HepG2 (cell line): ENCODE measurements at places on chromosomes 3 and 15.

DNA sequence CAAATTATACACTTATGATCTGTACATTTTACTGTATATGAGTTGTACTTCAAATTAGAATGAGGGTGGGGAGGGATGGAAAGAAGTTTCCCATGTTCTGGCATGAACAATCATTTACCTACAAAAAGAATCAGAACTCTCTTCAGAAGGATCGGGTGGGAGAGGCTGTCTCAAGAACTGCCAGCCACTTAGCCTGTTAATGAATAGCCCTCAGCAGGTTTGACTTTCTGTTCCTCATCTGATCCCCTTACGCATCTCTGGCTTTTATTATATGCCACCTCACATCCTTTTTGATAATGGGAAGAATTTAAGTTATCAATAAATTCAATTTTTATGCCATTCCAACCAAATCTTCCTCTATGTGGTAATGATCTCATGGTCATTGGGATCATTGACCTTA is 168.3 kb upstream of the TGFBR2 start:
- DNase-seq, result no peak

- DNase-seq, result no peak
Observed at GRCh38 chr15:62612771-62613170, 429.8 kb upstream of the TPM1 start.

GRCh38 chr3:176032043-176032442 is 1165.2 kb downstream of the TBL1XR1 start:
- DNase-seq, result no peak

DNA sequence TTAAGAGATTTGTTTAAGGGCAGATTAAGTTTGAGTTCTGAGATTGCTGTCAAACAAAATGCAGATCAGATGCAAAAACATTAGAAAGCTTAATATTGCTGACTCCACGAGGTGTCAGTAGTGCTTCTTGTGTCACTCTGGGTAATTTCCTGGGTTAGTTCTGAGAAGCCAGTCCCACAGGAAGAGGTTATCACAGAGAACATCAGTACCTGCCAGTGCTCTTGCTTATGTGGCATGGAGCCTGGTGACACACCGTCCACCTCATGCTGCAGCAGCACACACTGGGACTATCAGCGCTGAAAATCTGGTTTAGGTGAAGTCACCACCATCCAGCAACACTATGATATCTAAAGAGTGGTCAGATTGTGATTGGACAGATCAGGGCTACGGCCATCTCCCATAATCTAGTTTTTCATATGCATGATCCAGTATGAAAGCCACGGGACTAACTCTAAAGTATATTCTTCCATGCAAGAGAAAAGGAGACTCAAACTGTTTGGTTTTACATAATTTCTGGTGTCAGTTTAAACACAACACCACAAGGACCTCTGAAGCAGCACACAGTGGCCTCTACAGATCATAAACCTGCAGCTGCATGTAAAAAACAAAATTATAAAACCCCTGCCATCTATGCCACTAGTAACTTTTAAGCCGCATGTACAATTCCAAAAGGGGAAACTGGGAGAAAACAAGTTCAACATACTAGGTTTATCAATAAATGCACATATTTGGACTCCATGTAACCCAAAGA is 36.1 kb upstream of the MYO5C start:
- peak; percentile 30 for DNase-seq

DNA sequence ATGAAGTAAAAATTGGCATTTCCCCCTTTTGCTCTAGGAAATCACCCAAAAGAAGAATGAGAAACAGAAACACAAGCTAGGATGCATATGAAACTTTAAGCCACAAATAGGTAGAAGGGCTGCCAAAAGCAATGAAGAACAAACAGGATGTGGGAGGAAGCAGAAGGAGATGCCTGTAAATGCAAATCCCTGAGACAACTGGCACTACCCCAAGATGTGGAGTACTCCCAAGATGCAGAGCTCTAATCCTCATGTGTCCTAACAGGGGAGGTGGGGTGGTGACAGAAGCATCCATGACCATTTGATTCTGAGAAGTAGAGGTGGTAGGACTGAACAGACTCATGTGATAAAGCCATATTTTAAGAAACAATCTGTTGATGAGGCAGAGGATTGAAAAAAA is 31.9 kb upstream of the ZNF280D start:
- DNase-seq, result no peak

- DNase-seq, result no peak
Observed at GRCh38 chr3:194808640-194809097, 123.0 kb downstream of the FAM43A start.

- DNase-seq, result no peak
Observed at GRCh38 chr3:38878646-38879045, 62.6 kb upstream of the SCN10A start.

GRCh38 chr3:191627064-191627463 is 166.1 kb downstream of the PYDC2 start:
- DNase-seq, result no peak

GRCh38 chr3:80017369-80017768 is 249.6 kb upstream of the ROBO1 start:
- DNase-seq, result no peak

DNA sequence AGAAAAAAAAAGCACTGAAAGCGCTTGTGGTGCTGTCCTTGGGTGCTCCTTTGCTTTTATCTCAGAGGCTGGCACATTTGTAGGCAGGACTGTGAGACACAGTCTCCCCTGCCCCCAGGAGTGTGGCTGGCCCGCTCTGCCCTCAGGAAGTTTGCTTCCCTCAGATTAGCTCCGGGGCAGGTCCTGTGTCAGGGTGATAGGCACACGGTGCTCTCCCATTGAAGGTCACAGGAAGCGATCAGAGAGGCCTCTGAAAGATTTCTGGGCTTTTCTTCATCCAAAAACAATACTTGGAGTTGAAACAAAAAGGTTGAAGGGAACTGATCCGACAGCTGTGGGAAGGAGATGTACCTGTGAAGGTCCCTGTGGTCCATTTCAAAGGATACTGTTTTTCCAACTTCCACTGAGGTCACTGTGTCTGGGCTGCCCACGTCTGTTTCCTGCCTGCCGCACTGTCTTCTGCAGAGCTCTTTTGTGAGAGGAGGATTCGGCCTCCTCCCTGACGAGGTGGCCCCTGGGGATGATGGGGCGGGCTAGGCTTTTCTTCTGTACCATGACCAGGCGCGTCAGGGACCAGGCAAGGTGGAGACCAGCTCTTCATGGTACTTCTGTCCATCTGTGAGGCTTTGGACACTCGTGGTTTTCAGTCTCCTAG is 330.5 kb upstream of the CTDSPL start:
- no peak for DNase-seq

DNA sequence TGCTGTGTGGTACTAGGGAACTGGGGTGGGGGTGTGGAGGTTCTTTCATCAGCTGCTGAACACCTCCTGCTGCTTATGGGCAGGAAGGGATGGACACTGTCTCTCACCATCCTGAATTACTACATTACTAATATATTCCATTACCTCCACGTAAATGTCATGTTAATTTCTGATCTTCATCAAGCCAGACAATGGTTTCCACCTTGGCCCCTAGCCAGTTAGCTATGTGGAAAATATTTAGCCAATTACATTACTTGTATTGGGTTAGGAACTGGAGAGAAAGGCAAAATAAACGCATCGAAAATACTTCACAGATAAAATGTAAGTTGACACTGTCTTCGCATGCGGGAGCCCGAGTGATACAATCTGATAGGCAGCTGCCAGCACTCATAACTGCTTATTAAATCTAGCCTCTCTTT is 95.1 kb downstream of the FOXP1 start:
- DNase-seq, result no peak

- DNase-seq, result no peak
Observed at GRCh38 chr3:127747066-127747465, 74.3 kb downstream of the ABTB1 start.

DNA sequence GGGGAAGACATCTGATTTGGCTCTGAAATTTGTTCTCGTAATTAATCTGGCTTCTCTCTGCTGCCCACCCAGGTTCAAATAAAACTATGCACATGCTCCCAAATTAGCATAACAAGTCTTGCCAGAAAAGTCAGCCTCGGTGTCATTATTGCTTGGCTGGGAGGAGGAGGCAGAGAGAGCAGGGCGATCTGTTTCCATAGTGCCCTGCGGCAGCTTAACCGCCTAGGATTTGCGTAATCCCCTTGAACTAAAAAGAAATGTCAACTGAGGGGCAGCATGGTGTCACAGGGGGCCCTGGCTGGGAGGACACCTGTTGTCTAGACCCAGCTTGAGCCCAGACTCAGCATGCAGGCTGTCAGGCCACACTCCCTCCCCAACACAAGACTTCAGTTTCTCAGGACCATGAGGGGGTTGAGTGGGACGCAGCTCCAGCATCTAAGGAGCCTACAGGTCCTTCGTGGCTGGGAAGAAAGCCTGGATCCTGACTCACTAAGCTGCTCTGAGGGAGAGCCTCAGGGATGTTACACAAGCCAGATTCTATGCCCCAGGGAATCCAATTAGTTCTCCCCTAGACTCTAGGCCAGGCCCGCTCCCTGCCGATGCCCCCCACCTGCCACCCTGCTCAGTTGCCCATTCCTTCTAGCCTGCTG is 17.3 kb downstream of the MRPS11 start:
- DNase-seq, result no peak

GRCh38 chr3:81544385-81544784 is 217.1 kb downstream of the GBE1 start:
- no peak for DNase-seq

- no peak for DNase-seq
Observed at GRCh38 chr3:156617145-156617544, 57.2 kb upstream of the TIPARP start.

- DNase-seq, result no peak
Observed at GRCh38 chr3:115928376-115928775, 305.1 kb downstream of the GAP43 start.

GRCh38 chr15:34644061-34644460 is 60.6 kb upstream of the GOLGA8B start:
- no peak for DNase-seq

DNA sequence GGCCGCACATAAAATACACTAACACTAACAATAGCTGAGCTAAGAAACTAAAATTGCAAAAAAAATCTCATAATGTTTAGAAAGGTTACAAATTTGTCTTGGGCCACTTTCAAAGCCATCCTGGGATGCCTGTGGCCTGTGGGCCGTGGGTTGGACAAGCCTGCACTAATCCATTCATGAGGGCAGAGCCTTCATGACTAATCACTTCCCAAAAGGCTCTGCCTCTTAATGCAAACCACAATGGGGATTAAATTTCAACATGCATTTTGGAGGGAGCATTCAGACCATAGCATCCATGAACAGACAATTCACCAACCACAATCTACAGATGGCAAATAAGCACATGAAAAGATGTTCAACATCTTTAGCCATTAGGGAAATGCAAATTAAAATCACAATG is 128.2 kb downstream of the SUCLG2 start:
- DNase-seq, result no peak

- DNase-seq, result no peak
Observed at GRCh38 chr15:76184650-76185035, 124.9 kb downstream of the TMEM266 start.

DNA sequence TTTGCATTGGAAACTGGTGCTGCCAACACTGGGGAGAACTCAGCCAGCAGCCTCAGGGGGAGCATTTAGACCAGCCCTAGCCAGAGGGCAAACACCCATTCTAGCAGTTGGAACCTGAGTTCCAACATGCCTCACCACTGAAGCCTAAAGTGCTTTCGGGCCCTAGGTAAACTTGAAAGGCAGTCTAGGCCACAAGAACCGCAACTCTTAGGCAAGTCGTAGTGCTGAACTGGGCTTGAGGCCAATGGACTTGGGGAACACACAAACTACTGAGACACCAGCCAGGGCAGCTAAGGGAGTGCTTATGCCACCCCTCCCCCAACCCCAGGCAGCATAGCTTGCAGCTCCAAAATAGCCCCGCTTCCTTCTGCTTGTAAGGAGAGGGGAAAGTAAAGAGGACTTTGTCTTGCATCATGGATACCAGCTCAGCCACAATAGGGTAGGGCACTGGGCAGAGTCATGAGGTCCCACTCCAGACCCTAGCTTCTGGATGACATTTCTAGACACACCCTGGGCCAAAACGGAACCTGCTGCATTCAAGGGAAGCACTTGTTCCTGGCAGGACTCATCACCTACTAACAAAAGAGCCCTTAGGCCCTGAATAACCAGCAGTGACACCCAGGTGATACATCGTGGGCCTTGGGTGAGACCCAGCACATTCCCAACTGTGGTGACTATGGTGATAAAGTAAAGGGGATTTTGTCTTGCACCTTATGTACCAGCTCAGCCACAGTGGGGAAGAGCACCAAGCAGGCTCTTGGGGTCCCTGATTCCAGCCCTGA is 37.3 kb upstream of the TEX9 start:
- no peak for DNase-seq

DNA sequence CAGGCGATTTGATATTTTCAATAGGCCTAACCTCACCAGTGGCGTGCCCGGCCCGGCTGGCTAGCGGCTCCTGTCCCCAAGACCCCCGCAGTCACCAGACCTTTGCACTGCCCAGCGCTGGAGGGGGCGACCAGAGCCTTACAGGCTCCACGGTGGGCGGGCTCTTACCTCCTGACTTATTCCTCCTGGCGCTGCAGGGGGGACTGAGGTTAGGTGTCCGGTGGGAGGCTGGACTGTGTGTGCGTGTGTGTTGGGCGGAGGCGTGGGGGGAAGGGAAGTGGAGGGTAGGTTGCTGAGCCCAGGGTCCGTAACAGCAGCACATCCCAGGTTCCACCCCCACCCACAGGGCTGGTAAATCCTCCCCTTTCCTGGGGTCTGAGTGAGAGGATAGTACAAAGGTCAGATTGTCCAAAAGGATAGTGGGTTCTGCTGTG is 27.5 kb upstream of the THRB start:
- DNase-seq, result peak; percentile 74

GRCh38 chr15:60557191-60557618 is 78.3 kb upstream of the ICE2 start:
- no peak for DNase-seq

DNA sequence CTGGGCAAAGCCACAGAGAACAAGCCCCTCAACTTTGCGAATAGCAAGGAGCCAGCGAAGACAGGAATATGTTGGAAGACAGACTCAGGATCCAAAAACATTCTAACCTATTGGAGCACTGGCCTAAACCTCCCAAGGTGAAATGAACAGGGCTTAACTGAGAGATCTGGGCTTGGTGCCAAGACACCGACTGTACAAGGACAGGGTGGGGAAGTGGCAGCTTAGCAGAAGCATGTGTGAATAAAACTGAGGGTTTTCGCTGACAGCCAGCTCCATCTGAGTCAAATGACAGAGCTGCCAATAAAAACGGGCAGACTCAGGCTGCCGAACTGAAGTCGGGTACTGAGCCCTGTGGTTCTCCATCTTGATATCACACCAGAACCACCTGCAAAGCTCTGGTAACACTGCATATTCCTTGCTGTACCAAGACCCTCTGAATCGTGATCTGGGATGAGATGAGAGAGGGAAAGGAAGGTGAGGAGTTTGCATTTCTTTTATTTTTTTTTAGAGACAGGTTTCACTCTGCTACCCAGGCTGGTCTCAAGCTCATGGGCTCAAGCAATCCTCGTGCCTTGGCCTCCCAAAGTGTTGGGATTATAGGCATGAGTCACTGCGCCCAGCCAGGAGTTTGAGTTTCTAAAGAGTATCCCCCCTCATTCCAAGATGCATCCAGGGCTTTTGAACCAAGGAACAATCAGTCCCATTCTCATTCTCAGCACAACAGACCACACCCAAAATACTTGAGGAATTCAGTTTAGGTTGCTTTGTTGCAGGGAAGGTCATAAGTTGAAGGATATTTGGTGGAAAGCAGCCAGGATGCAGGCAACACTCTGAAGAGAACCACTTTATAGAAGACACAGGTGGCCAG is 6.0 kb upstream of the PLCB2 start:
- peak; percentile 53 for DNase-seq

- no peak for DNase-seq
Observed at GRCh38 chr3:29381595-29381994, 100.7 kb downstream of the RBMS3 start.
